ENCODE measurements at places on chromosomes 16 and 17.

- no peak for DNase-seq
Observed at GRCh38 chr16:4700997-4701743, 7.8 kb downstream of the NUDT16L1 start.

GRCh38 chr16:59684911-59685310, 950.8 kb upstream of the GOT2 start:
- DNase-seq = no peak

DNA sequence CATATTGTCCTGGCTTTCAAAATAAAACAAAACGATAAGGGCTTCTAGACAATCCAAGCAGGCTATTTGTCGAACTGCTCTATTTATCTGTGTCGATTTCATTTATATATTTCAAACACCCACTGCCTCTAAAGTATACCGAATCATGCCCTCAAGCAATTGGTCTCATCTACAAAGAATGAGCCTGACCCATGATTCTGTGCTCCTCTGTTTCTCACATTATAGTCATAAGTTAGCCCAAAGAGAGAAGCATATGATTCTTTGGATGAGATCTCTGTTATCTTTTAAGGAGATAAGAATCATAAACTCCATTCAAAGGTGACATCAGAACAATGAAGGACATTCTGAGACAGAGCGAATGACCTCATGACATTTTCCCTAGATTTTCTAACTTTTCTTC, 191.1 kb downstream of the MAP2K6 start:
- DNase-seq = no peak

DNA sequence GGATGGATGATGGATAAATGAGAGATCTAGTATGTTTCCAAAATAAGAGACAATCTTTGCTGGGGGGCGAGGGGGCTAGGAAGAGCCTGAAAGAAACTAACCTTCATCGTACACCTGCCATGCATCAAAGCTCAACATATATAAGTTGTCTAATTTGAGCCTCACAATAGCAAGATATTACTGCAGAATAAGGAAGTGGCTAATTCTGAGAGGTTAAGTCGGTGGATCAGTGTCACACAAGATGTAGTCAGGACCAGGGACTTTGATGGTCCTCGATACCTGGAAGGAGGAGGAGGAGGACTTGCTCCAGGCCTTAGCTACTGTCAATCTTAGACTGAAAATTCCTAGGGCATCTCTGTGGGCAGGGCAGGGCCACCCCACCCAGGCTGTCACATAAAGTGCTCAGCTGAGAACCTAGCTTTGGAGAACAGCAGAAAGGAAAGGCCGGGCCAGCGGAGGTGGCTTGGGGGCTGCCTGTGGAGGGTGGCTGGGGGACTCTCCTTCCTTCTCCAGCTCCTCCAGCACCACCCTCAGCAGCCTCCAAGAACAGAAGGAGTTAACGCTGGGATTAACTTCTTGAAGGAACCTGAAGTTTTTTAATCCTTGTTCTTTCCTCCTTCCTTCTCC, 460 bp upstream of the SLC13A2 start:
- DNase-seq = no peak

DNA sequence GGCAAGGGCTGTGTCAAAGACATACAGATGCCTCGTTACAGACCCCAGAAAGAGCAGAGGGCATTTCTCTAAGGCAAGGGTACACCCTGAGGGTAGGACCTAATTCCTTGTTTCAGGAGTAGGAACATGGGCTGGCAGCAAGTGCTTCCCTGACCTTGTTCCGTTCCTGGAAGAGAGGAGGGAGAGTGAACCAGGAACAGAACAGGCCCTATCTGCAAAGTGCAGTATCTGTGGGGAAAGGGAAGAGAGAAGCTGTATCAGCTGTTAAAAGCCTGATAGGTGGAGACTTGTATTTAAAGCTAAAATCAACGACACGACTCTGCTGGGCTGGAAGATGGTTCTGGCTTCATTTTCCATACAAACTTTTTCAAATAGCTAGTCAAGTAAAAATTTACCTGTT, 26.1 kb upstream of the FASN start:
- no peak for DNase-seq

DNA sequence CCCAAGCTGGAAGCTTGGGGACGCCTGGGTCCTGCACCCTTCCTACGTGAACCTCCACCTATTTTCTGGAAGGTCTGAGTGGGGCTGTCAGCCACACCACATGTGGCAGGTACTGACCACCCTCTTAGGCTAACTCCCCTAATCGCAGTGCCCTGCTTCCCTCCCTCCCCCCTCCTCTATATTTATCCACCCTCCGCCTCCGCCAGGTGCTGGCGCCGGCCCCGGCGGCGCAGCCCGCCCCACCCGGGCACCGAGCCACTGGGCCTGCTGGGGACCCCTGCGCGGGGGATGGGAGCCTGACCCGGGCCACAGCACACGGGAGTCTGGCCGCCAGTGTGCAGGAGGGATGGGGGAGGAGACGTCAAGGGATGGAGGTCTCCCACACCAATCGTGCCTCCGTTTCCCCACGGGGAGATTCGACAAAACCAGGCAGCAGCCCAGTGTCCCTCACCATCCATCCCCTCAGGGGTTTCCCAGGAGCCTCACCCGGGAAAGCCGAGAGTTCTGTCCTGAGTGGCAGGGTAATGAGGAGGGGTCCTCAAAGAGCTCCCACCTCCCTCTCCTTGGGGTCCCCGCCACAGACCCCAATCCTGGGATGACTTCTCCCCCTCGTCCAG, 1.3 kb downstream of the PLEKHH3 start:
- no peak for DNase-seq

- DNase-seq = no peak
Observed at GRCh38 chr17:57557416-57557815, 187.7 kb downstream of the CCDC182 start.

GRCh38 chr17:39223907-39224777, 1.6 kb downstream of the STAC2 start:
- DNase-seq = no peak

GRCh38 chr17:17370711-17371110, 67.5 kb downstream of the NT5M start:
- no peak for DNase-seq

GRCh38 chr16:83955218-83956130, 2.4 kb downstream of the OSGIN1 start:
- no peak for DNase-seq

- no peak for DNase-seq
Observed at GRCh38 chr16:24188751-24189318, 67.3 kb upstream of the CACNG3 start.

DNA sequence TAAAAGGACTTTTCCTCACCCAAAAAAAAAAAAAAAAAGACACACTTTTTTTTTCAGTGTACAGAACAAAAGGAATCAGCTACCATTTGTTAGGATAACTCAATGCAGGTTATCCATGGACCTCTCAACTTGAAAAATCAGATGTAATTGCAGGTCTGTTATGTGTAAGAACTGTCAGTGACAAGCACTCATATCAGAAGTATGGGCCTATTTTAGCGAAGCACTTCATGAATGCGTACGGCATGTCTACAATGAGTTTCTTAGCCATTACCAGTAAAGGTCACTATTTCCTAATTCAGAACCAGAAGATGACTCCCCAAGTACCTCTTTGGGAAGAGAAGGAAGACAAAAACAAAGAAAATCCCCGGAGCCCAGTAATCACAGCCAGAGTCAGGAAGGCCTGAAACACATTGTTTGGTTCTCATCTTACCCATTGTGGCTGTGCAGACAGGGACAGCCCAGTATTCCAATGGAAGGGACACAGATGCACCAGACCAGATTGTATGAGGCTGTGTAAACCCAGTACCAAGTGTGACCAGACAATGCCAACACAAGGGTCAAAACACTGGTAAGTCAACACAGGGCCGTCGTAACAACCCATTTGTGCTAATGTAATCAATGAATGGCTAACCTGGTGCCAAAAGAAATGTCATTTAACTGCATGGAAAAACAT, 188.0 kb downstream of the PMP22 start:
- no peak for DNase-seq

- DNase-seq = no peak
Observed at GRCh38 chr17:51740531-51740930, 418.0 kb downstream of the CA10 start.

DNA sequence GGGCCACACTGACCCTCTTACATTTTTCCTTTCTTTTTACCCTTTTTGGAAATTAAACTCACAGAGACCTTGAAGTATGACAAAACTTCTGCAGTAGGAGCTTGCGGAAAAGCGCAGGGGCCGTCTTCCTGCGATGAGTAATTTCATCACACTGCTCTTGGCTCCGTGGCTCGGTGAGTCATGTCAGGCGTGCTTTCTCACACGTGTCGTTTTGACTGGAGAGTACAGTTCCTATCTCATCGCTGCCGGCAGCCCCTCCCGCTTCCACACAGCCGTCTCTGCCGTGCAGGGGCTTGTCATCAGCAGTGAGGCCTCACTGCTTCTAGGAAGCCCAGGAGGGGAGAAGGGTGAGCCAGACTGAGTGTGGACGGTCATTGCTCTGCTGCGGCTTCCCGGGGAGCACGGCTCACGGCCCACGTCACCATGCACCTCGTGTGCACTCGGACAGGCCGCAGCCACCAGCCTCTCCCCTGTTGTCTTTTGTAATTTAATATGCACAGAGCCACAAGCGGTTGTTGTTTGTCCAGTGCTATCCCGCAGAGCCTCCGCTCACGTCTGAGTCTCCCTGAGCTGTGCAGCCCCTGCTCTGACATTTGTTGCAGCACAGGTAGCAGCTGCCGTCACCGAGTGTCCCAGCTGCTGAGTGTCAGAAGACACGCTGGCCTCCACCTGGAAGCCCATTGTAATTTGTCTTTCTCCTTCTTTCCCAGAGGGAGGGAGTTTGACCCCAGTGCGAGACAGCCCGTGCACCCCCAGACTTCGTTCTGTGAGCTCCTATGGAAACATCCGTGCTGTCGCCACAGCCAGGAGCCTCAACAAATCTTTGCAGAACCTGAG, 99.4 kb upstream of the CHMP6 start:
- peak; percentile 39 for DNase-seq

GRCh38 chr17:31448467-31449077, 57.1 kb downstream of the RAB11FIP4 start:
- no peak for DNase-seq

- DNase-seq = no peak
Observed at GRCh38 chr16:3431779-3432219, 11.5 kb downstream of the ZNF597 start.

- DNase-seq = no peak
Observed at GRCh38 chr17:7235693-7236665, 1.7 kb upstream of the DVL2 start.

DNA sequence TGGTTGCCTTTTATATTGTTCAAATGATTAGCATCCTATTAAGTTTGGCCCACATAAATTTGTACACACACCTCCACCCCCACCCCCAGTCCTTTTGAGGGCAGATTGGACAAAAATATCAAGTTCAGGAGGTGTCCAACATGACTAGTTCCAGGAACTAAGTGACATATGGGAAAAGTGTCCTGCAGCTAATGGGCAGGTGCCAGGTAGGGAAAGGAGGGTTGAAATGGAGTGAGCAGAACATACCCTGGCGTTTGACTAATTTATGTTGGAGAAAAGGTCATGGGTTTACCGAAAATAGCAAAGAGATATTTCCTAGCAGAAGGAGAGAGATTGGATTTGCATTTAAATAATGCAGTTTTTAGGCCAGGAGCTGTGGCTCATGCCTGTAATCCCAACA, 4.9 kb downstream of the KCTD2 start:
- DNase-seq = no peak

DNA sequence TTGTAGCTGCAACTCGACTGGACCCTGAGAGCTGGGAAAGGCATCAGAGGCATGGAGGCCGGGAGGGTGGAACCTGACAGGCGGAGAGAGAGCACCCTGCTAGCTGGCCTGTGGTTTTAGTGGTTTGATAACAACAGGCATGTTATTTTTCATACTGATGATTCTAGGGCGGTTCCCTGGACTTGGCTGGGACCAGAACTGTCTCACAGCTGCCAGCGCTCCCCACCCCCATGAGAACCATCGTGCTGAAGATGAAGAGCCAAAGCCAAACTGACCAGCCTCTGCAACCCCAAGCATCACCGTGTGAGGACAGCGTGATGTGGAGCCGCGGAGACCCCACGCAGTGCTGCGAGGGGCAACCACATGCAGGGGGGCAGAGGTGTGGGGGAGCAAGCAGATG, 28.5 kb downstream of the MXRA7 start:
- DNase-seq = no peak

DNA sequence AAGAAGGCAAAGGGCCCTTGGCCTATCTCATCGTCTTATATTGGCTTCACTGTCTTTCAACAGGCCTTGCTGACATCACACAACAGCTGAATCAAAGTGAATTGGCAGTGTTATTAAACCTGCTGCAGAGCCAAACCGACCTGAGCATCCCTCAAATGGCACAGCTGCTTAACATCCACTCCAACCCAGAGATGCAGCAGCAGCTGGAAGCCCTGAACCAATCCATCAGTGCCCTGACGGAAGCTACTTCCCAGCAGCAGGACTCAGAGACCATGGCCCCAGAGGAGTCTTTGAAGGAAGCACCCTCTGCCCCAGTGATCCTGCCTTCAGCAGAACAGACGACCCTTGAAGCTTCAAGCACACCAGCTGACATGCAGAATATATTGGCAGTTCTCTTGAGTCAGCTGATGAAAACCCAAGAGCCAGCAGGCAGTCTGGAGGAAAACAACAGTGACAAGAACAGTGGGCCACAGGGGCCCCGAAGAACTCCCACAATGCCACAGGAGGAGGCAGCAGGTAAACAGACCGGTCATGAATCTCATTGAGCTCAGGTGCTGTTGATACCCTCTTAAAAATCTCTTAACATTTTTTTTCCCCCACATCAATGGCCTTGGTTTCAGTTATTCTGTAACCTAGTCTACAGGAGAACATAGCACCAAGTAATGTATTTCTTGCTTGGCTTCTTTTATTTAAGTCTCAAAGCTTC, 64.7 kb downstream of the CDK12 start:
- DNase-seq = no peak

DNA sequence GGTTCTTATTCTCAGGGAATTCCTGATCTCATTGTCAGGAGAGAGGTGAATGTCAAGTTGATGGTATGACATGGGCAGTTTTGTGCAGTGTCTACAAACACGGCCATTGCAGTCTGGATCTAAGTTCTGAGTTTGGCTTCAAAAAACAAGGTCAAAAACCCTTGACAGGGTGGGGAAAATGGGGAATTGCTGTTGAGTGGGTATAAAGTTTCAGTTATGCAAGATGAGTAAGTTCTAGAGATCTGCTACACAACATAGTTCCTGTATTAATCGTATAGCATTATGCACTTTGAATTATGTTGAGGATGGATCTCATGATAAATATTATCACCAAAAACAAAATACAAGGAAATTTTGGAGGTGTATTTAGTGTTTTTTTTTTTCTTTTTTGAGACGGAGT, 36.6 kb upstream of the CARMIL2 start:
- no peak for DNase-seq

GRCh38 chr16:283033-283805, at the start of gene PDIA2:
PDIA2 (plus strand) TSS chr16:283164; CDS start chr16:283170, 6 bp downstream.
- DNase-seq = no peak

- DNase-seq = no peak
Observed at GRCh38 chr16:67259705-67260104, 10.9 kb downstream of the SLC9A5 start.

- DNase-seq = no peak
Observed at GRCh38 chr16:49588026-49588425, 214.4 kb downstream of the C16orf78 start.

DNA sequence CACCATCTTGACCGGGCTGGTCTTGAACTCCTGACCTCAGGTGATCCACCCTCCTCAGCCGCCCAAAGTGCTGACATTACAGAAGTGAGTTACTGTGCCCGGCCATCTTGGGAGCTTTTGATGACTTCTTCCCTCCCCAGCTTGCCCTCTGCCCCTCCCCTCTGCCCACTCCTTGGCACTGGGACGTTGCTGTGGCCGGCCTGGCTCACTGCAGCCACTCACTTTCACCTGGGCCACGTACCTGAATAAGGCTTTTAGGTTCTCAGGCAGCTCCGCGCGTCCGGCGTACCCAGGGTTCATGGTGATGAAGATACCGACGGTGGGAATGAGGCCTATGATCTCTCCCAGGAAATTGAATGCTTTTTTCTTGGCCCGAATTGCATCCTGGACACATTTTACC, 81.6 kb downstream of the DNAH17 start:
- no peak for DNase-seq

All from activated CD8-positive, alpha-beta memory T cell treated with anti-CD3 and anti-CD28 coated beads for 48 hours (primary cell).